ENCODE measurements at places on chromosomes 1 and 21.

GRCh38 chr1:156268336-156268735 lies 14.3 kb downstream of the SMG5 start:
- DNase-seq = no peak

DNA sequence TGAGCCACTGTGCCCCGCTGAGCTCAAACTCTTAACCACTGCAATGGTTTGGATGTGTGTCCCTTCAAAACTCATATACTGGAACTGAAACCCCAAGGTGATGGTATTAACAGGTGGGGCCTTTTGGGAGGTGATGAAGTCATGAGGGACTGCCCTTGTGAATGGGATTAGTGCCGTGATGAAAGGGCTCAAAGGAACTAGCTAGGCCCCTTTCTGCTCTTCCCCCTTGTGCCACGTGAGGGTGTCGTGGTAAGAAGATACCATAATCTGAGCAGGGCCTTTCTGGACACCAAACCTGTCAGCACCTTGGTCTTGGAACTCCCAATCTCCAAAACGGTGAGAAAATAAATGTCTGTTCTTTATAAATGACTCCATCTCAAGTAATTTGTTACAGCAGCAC lies 45.5 kb upstream of the SPOCD1 start:
- DNase-seq = no peak

- no peak for DNase-seq
Measured at GRCh38 chr1:70442490-70442889, 31.4 kb downstream of the CTH start.

GRCh38 chr1:82927753-82928152 lies 1071.2 kb downstream of the TTLL7 start:
- DNase-seq = no peak

GRCh38 chr1:220922951-220923350 lies 43.7 kb downstream of the HLX start:
- DNase-seq = no peak

DNA sequence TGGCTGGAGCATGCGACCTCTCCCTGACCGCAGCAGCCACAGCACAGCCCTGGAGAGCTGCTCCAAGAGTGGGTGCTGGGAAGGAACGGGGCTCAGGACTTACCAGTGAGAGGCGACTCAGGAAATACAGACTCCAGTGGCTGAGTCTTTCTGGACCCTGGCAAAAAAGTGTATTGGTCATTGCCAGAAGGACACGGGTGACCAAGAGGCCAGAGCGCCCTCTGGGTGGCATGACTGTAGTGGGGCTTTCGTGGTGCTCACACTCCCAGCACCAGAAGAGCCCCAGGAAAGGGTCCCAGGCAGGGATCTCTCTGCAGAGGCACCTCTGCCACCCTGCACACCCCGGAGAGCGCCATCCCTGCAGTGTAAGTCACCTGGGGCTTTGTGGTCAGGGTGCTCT lies 8.9 kb upstream of the PRDM16 start:
- DNase-seq = no peak

DNA sequence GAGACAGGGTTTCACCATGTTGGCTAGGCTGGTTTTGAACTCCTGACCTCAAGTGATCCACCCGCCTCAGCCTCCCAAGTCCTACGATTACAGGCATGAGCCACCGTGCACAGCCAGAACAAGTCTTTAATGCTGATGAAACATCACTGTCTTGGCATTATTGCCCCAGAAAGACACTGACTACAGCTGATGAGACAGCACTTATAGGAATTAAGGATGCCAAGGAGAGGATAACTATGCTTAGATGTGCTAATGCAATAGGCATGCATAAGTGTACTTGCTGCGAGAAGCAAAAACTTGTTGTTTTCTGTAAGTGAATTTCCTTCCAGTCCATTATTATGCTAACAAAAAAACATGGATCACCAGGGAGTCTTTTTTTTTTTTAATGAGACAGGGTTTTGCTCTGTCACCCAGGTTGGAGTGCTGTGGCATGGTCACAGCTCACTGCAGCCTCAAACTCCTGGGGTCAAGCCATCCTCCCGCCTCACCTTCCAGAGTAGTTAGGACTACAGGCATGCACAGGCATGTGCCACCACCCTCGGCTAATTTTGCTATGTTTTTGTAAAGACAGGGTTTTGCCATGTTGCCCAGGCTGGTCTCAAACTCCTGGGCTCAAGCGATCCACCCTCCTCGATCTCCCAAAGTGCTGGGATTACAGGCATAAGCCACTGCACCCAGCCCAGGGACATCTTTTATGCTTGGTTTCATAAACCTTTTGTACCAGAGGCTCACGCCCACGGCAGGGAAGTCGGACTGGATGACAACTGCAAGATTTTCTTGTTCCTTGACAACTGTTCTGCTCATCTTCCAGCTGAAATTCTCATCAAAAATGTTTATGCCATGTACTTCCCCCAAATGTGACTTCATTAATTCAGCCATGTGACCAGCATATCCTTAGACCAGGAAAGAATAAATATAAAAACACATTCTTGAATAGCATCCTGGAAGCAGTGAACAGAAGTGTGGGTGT lies 23.1 kb downstream of the RHEX start:
- DNase-seq = no peak

GRCh38 chr1:42931911-42932422 lies 26.7 kb downstream of the SLC2A1 start:
- DNase-seq = peak; percentile 64

DNA sequence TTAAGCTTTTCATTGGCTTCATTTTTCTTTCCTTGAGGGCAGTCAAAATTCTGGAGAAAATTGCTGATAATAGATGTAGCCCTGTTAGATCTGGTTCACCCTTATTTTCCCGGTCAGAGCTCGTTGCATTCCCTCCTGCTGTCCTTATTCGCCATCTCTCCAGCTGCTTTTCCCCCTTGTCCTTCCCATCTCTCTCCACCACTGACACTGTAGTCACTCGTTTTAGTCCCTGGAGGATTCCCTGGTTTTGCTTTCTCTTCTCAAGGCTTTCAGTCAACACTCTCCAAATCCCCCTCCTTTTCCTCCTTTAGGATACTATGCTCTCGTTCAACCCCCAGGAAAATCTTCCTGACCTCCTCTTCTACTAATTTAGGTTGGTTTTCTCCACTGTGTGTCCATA lies 83.1 kb downstream of the C21orf91 start:
- DNase-seq = no peak

- peak; percentile 33 for DNase-seq
Measured at GRCh38 chr1:19336543-19336942, 24.4 kb downstream of the SLC66A1 start.

GRCh38 chr1:92882819-92883218 lies 51.0 kb downstream of the RPL5 start:
- peak; percentile 34 for DNase-seq

DNA sequence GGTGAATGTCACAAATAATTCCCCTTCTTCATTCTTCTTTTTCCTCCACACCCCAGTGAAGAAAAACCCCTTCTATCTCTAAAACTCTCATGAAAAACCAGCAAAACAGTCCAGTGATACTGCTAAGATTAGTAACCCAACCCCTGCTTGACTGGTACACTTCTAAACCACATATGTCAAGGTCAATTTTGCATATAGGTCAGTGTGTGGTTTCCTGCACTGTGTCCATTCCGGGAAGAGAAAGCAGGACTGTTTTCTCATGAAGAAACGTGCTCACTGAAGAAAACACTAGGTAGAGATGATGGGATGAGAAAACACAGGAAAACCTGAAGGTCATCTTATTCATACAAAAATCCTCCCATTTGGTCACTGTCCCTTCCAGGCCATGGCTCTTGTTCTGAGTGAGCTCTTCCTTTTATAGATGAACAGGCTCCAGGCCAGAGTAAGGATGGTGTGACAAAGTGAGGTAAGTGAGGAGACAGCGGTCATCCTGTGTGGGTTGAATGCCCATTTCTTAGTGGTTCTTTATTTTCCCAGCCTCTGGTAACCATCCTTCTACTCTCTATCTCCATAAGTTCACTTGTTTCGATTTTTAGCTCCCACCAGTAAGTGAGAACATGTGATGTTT lies 122.7 kb downstream of the FASLG start:
- DNase-seq = no peak

DNA sequence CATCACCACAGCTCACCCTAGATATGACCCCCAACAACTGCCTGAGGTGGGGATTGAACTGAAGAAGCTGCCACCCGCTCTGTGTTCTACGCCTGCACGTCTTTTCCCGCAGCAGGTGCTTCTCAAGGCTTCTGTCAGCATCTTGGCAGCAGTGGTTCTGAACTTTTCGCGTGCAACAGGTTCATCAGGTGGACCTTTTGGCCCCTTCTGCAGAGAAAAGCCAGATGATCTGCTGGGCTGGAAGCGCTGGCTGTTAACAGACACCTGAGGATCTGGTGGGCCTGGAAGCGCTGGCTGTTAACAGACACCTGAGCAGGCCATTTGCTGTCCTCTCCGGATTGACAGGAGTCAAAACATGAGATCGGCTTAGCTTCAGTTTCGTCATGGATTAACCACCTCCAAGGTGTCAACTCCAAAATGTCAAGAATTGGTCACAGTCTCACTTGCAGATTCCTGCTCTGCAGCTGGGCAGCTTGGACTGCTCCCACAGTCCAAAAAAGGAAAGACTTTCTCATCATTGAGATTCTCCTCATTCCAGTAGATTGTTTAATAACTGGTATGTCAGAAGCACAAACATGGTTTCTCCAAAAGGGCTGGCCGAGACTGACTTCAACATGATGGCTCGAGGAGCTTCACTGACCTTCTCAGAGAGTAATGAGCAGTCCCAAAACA lies 4.7 kb downstream of the C1orf174 start:
- DNase-seq = no peak

DNA sequence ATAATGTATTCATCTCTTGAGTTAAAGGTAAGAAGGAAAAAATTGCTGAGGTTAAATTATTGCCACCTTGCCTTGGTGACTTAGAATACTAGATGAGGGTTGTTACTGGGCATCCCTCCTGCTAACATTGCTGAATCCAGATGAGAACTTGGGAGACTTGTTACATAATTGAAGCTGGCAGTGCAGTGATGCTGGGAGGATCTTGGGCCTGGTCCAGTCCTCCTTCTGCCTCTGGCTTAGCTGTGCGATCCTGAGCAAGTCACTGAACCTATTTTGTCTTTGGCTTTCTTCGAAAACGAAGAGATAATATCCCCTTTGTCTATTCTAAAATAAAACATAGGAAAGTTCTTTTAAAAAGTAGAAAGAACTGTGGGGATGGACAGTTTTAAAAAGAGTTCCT lies 244.9 kb upstream of the NRIP1 start:
- no peak for DNase-seq

DNA sequence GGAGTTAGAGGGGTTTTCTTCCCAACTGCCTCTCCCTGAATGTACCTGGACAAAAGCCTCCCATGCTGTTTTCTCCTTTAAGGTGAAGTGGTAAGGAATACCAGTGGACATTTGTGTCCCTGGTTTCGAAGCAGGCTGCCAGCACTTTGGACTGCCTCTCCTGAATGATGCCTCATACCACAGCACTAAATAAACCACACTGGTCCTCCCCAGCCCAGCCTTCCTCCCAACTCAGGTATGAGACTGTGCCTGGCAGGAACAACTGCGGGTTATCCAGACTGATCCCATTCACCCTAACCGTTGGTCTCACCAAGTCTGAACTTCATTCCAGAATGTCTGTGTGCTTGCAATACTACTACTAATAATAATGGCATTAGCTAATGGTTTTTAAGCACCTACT lies 9.3 kb downstream of the COQ8A start:
- DNase-seq = no peak

- no peak for DNase-seq
Measured at GRCh38 chr1:247500865-247501264, 35.4 kb downstream of the OR2C3 start.

- DNase-seq = no peak
Measured at GRCh38 chr1:78721136-78721535, 71.5 kb downstream of the IFI44 start.

GRCh38 chr1:215648957-215649356 lies 81.9 kb downstream of the KCTD3 start:
- DNase-seq = no peak

GRCh38 chr21:34649400-34649799 lies 19.4 kb upstream of the CLIC6 start:
- DNase-seq = no peak

- no peak for DNase-seq
Measured at GRCh38 chr1:61724506-61724812, 482 bp downstream of the TM2D1 start.

GRCh38 chr1:85144351-85144750 lies 56.5 kb downstream of the SYDE2 start:
- no peak for DNase-seq

DNA sequence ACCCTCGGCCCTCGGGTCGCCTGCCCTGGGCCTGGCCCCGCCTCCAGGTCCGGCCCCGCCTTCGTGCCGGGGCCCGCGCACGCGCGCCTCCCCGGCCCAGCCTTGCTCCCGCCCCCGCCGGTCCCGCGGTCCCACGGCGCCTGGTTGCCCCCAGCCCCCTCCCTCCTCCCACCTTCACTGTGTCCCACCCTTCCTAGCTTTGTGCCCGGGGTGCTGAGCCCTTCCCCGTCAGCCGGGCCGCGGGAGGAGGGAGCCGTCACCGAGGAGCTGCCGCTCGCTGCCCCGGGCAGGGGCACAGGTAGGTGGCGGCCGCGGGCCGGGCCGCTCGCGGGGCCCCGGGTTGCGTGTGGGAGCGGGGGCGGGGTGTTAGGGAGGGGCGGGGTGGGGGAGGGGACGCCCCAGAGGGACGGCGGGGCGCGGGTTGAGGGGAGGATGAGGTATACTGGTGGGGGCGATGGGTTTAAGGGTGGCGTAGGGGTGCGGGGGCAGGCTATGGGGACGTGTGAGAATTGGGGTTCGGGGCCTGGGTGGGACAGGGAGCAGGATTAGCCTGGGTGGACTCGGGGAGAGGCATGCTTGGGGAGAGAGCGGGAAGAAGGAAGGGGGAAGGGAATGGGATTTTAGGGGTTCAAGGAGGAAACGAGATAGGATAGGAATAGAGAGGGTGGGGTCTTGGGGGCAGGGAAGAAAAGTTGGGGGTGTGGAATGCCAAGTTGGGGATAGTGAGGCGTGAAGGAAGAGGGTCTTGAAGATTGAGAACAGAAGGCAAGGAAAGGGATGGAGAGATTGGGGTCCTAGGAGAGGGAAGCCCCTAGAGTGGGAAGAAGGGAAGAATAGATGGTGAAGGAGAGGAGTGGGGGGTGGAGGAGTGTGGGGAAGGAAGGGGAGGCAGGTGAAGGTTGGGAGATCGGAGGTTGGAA lies at the start of gene LRRC42:
LRRC42 (plus strand) TSS at position 99 of the 920 bp plus-strand sequence. CDS start 5,650 bp downstream, outside the sequence.
- DNase-seq = peak; percentile 64

DNA sequence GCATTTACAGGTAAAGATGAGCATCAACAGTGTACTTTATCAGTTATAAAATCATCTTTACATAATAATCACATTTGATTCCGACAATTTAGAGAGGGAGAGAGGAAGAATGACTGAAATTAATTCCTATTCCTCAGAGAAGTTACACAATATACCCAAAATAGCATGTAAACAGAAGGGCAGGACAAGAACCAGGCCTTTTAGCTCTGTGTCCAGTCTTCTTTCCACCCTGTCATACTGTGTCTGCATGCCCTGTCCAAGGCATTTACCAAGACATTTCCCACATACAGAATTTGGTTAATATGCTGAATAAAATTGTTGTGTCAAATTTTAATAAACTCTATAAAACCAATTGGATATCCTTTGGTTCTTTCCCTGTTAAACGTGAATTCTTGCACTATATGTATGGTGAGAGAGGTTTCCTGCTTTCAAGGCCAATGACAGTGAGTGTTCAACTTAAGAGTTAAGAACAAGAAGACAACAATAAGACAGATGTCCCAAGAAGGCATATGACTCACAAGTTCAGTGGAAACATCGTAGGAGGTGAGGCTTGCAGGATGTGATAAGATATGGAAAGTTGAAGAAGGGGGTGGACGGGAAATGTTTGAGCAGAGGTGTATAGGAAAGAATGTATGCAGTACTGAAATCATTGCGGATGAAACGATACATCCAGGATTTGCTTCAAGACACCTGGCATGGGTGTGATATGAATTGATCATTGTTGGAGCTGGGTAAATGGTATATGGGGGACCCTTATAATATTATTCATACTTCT lies 20.8 kb downstream of the LRRC8B start:
- DNase-seq = peak; percentile 73
